ENCODE measurements at places on chromosomes 4 and X.

DNA sequence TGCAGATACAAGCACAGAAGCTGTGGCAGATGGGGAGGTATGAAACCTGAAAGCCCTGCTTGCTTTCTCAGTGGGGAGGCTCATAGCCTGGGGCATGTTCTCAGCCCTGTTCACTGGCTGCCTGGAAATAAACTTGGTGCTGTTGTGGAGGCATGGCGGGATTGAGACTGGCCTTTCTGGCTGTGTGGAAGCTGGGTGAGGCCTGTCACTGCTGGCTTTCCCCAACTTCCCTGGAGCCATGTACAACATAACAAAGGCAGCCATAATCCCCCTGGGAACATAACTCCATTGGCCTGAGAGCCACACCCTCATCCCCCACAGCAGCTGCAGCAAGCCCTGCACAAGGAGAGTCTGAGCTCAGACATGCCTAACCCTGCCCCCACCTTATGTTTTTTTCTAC lies 237.7 kb upstream of the TLL1 start:
- no peak for DNase-seq

DNA sequence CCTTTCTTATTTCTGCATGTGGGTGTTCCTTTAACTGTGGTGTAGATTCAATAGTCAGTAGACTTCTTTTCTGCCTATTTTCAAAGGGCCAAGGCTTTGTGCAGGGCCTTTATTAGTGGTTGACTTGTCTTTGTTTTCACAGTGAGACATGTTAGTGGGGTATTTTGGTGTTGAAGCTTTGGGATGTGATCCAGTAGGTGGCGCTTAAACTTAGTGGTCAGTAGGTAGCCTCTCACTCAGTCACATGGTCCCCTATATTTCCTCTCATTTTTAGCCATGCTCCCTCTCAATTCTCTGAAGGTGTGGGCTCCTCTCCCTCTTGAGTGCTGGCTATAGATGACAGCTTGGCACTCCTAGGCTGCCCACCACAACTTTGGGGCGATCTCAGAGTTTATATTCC lies 23.4 kb upstream of the SLC10A7 start:
- DNase-seq, result no peak

DNA sequence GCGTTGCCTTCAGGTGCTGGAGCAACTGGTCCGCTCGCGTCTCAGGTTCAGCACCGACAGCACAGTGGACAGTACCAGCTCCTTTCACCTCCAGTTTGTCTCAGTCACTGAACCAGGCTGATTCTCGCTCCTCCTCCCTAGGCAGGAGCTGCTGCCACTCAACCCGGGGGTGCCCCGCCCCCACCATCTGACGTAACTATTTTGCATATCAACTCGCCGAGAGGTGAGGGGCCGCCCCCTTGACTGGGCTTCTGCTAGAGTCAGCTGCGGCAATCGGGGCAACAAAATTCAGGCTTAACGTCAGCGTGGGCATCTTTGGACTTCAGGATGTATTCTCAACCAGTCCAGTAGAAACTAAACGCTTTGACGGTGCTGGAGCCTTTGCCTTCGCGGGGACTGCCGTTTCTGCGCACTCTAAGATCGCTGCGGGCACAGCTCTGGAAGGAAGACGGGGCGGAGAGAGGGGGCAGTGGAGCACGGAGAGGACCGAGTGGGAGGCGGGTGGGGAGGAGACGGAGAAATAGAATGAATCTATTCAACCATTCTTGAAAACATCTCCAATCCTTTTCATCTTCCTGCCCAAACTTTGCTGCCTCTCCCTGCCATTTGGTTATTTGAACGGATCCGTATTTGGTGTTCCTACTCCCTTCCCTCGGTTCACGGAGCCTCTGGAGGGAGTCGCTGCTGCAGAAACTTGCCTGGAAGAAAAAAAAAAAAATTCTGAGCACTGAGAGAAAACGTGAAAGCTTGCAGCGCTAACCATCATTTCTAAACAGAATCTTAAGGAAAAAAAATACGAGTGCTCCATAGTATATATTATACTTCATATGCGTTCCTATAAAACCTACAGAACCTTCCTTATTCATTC lies at the start of gene FSTL5:
FSTL5 (minus strand) TSS at position 109 of the 868 bp plus-strand sequence. CDS start 52,604 bp downstream, outside the sequence.
- DNase-seq, result peak; percentile 0

- no peak for DNase-seq
Observed at GRCh38 chrX:39975101-39975925, 122.4 kb downstream of the BCOR start.

- no peak for DNase-seq
Observed at GRCh38 chrX:30653415-30654131, at the start of gene GK. TSS of gene GK (plus strand) at chrX:30653423. CDS start at chrX:30653538, 115 bp downstream.

DNA sequence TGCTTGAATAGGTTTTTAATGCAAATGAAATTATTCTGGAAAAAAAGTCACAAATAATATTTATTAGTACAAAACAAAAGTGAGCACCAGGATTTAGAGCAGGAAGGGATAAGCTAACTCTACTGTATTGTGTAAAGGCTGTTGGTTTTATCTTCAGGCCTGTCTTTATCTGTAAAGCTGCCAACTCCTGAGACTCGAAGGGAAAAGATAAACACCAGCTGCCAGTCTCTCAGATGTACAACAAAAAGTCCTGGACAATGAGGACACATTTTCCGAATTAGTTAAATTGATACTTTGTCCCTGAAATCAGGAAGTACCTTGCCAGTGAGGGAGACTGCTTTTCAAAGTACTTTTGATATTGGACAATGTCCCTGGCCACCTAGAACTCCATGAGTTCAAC lies 8.8 kb downstream of the DDX60 start:
- no peak for DNase-seq

GRCh38 chr4:80007745-80008149 lies 65.3 kb downstream of the ANTXR2 start:
- DNase-seq, result no peak

DNA sequence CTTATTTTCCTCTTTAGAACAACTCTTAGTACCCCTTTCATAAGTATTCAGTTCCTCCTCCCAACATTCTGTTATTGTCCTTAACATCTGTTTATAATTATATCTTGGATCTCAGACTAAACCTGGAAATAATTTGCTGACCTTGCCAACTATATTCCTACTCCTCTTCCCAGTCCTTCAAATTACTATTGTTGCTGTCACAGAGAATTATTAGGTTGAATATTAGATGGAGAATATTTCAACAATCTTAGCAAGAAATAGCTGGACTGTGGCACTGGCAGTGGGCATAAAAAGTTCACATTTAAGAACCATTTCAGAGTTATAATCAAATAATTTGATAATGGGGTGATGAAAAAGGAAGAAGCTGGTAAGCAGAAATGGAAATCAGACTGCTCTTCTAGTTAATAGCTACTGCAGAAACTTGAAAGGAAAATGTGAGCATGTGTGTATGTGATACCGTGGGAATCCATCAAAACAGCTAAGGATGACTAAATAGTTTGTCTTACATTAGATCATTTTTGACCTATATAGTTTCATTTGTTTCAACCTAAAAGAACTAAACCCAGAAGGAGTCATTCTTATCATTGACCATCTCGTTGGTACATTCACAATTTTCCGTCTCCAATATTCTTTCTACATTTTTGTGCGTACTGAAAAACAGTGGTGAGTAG lies 43.3 kb upstream of the PRDM8 start:
- DNase-seq, result no peak

DNA sequence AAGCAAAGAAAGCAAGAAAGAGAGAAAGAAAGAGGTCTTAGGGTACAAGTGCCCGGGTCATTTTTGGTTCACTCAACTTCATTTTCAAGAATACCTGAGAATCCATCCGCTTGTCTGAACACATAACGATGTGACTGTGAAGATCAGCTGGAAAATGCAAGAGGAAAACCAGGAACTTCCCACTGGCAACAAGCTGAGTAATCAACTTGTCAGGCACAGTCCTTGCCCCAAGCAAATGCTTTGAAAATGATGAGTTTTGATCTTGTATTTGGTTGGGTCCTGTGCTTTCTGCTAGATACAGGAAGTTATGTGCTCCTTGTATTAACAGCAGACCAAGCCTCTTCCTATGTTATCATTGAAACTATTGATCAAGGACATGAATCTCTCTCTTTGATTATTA lies 239.1 kb downstream of the ASMT start:
- DNase-seq, result no peak

- DNase-seq, result no peak
Observed at GRCh38 chrX:128769495-128769894, 717.3 kb upstream of the ACTRT1 start.

DNA sequence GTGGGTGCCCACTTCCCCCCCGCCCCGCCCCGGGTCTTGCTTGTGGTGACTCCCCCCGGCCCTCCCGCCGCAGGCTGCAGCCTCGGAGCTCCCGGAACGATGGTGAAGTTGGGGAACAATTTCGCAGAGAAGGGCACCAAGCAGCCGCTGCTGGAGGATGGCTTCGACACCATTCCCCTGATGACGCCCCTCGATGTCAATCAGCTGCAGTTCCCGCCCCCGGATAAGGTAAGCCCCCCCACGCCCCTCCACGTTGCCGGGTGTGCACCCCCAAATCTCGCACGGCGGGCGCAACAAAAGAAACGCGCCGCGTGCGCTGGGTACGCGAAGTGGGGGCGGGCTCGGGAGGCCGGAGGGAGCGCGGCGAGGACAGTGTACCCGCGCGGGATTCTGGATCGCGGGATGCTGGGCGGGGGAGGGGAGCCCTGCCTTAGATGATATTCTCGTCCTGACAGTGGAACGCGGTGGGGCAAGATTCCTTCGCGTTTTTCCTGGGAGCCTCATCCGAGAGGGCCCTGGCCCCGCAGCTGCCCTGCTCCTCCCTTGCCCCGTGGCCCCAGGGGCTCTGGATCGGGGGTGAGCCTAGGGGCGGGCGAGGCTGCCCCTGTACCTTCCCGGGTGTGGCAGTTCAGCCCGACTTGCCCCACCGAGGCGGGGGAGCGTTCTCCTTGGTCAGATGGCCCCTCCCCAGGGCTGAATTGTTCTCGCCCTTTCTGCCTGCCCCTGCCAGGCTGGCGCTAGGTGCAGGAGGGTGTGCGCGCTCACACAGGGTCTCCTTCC lies 819 bp downstream of the NSG1 start:
- no peak for DNase-seq

DNA sequence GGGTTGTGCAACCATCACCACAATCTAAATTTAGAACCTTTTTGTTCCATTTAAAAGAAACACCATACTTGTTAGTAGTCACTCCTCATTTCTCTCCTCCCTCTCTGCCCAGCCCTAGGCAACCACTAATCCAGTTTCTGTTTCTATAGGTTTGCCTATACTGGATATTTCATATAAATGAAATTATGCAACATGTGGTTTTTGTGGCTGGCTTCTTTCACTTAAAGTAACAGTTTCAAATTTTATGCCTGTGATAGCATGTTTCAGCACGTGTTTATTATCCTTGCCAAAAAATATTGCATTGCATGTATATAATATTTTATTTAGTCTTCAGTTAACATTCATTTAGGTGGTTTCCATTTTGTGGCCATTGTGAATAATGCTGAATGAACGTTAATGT lies 437.6 kb downstream of the IL1RAPL1 start:
- DNase-seq, result no peak

- no peak for DNase-seq
Observed at GRCh38 chr4:134421734-134422133, 220.1 kb upstream of the PABPC4L start.

GRCh38 chr4:94939791-94940519 lies 182.2 kb downstream of the BMPR1B start:
- peak; percentile 48 for DNase-seq

DNA sequence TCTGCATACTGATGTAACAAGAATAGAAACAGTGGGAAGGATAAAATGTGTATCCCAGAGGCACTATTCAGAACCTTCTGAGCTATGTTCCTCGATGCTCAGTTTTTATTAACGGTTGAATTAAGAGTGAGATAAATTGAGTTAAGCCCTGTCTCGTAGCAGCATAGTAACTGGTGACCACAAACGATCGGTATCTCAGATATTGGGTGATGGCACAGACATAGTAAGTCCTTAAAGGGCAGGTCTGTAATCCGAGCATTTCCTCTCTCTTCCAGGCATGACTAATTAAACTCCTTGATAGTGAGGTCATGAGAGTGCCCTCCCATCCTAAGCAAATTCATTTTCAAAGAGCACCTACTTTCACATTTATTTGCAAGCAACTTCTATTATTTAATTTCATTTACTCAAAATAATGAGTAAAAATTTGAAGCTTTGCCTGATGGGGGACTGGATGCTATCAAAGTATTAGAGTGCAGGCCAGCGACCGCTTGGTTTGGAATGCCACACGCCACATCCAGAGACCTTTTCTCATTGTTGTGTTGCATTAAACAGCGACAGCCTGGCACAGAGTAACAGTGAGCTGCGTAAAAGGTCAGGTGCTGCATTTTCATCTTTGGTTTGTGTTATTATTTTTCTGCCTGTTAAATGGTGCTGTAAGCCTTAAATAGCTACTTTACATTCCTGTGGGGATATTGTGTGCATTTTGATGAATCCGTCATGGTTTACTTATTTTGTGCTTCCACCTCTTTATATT lies 101.9 kb downstream of the PCDH7 start:
- no peak for DNase-seq

DNA sequence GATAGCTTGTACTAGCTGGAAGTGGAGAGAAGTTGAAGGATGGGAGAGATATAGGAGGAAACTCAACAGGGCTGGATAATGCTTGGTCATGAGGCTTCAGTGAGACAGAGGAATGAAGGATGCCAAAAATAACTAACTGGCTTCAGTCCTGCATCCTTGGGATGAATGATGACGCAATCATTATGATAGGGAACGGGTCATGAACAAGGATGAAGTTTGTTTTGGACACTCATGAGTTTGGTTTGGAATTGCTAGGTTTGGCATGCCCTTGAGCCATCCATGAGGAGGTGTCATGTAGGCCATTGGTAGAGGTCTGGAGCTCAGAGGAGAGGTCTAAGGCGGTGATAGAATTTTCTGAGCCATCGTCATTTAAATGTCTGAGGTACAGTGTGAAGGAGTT lies 160.0 kb upstream of the NHS start:
- peak; percentile 67 for DNase-seq

DNA sequence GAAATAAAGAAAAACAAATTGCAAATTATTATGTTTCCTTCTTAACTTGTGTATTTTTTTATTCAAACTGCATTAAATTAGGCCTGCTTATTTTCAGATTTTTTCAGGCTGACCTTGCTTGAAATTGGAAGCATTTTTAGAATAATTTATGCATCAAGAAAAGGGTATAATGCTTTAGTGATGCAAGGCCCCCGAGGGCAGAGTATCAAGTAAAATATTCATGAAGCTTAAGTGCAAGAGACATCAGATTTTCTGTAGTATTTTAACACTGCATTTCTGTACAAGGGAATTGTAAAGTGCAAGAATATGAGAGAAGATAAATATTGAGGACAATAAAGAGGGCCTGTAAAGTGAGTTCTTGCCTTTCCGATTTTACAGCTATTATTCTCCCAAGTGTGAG lies 485.8 kb upstream of the ATOH1 start:
- DNase-seq, result no peak

DNA sequence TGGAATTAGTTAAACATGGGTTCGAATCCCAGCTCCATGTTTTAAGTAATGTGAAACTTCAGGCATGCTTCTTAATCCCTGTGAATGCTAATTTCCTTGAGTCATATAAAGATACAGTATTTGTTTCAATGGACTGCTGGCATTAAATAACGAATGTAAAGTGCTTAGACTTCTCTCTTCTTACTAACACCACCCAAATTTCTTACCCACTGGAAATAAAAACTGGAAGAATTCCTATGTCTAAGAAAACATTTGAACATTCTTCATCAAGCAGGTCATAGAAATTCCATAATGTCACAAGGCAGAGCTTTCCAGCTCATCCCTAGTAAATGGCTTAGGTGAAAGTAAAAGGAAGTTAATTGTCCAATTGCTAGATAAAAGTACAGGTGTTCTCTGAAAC lies 172.5 kb downstream of the ANK2 start:
- peak; percentile 22 for DNase-seq
